ENCODE measurements at places on chromosomes 3 and 15.

DNA sequence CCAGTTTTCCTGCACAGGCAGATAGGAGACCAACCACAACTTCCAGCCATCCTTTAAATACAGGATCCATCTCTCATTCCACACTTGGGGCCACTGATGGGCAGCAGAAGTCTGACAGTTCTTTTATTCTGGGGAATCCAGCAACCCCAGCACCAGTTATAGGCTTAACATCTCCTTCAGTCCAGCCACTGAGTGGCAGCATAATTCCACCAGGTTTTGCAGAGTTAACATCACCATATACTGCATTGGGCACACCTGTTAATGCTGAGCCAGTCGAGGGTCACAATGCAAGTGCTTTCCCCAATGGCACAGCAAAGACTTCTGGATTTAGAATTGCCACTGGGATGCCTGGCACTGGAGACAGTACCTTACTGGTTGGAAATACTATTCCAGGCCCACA is 2.9 kb downstream of the NPAP1 start:
- DNase-seq = no peak

GRCh38 chr3:111668888-111669488 is 73.8 kb upstream of the ZBED2 start:
- DNase-seq = peak; percentile 69

GRCh38 chr3:171991166-171991565 is 48.2 kb upstream of the FNDC3B start:
- no peak for DNase-seq

- DNase-seq = no peak
These were observed 201.5 kb downstream of the SOX2 start for GRCh38 chr3:181913254-181913653.

- DNase-seq = no peak
These were observed 31.2 kb upstream of the COL8A1 start for GRCh38 chr3:99607151-99607550.

- no peak for DNase-seq
These were observed 20.4 kb downstream of the PLD1 start for GRCh38 chr3:171789759-171790505.

GRCh38 chr3:59381282-59381681 is 331.5 kb upstream of the CFAP20DC start:
- DNase-seq = no peak

GRCh38 chr15:76075046-76075445 is 15.3 kb downstream of the TMEM266 start:
- no peak for DNase-seq

DNA sequence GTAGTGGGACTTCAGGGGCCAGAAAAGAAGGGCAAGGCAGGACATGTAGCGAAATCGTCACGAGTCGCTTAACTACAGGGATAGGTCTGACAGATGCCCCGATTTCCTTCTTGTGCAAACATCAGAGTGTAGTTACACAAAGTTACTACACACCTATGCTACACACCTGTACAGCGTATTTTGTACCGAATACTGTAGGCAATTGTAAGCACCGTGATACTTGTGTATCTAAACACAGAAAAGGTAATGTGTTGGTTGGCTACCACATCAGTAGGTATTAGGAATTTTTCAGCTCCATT is 515 bp upstream of the MTHFS start:
- DNase-seq = no peak

- DNase-seq = no peak
These were observed 7.5 kb upstream of the C3orf80 start for GRCh38 chr3:160217675-160218074.

- DNase-seq = no peak
These were observed 113.5 kb upstream of the SLC7A14 start for GRCh38 chr3:170699158-170700053.

- no peak for DNase-seq
These were observed 19.1 kb upstream of the APEH start for GRCh38 chr3:49654955-49655556.

Measured in activated CD4-positive, alpha-beta T cell treated with anti-CD3 and anti-CD28 coated beads, Interleukin-2, amount 10 ng/mL, durations not matched to agents 24 days and 14 days (primary cell).